ENCODE measurements at places on chromosomes 12 and 14. TPM values are rescaled to one million over a fixed set of nuclear protein-coding genes. Genes with fewer than 3 reads are reported as not detected.

GRCh38 chr14:34183478-34183877, 232.6 kb upstream of the EGLN3 start:
- DNase-seq: no peak

SCFD1 gene
- 141 TPM for total RNA-seq

GRCh38 chr12:83408146-83408545, 721.4 kb downstream of the TMTC2 start:
- DNase-seq: no peak

CEP83 gene
- 24.5 TPM for total RNA-seq
